Urinary bladder (tissue), 4 donors: ENCODE measurements at places on chromosomes 1 and 21. TPM values are rescaled to one million over a fixed set of nuclear protein-coding genes. Genes with fewer than 3 reads are reported as not detected.

TBX15 gene
- total RNA-seq = 5.2 TPM

CELA3A gene
- total RNA-seq = not detected

KLF17 gene
- total RNA-seq = 0.95 TPM

KIAA0040 gene
- 9.3 TPM for total RNA-seq

TMEM240 gene
- 6.7 TPM for total RNA-seq

GJA8 gene
- total RNA-seq = not detected
